ENCODE measurements at places on chromosomes 3 and 15.

GRCh38 chr3:178246004-178246403 is 290.2 kb upstream of the KCNMB2 start:
- no peak for DNase-seq

DNA sequence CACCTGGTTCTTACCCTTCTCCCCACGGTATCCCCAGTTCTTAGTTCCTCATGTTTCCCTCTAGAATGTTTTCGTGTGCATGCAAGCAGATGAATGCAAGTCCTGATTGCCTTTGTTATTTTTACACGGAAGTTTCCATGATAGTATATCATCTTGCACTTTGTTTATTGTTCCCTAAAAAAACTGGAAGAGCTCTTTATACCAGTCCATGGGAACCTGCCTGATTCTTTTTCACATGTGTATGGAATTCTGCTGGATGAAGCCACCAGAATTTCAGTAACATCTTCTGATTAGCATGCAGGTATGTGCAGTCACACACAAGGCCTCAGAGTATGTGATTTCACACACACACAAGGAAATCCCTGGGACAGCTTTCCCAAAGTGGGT is 16.0 kb upstream of the LRRK1 start:
- no peak for DNase-seq

DNA sequence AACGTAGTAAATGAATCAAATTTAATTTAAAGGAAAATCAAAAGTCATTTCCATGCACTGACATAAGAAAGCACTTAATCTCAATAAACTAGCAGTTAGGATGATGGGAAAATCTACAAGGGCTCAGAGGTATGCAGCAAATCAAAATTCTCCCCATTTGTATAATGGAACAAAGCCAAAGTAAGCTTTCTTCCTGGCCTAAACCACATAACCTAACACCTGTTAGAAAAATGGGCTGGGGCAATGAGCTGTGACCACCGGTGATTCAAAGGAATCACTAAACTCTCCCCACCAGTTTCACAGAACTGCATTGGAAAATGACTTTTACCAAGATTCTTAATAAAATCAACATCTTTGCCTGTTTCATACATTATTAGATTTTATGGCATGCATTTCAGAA is 1024.3 kb downstream of the FHIT start:
- no peak for DNase-seq

DNA sequence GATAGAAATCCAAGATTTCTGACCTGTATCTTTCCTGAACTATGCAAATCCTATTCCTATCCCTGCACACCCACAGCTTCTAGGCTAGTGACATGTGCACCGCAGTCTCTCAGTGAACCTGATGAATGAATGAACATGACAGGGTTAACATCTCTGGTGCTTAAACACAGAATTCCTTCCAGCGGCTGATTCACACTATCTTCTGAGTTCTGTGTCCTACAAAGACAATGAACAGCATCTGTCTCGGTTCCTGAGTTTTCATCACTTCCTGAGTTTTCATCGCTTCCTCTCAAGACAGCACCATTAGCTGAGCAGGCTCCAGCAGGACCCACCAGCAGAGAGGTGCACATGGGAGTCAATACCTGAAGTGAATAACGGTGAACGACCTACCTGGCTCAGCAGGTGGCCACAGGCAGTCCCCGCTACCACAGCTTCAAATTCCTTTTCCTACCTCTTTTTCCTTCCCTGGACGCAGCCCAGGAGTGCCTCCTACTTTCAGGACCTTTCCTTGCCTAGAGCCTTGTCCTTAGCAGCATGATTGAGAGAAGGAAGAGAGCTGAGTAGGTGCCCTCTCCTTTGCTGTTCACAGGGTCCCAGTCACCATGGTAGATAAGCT is 113.5 kb downstream of the IGF2BP2 start:
- DNase-seq: no peak

DNA sequence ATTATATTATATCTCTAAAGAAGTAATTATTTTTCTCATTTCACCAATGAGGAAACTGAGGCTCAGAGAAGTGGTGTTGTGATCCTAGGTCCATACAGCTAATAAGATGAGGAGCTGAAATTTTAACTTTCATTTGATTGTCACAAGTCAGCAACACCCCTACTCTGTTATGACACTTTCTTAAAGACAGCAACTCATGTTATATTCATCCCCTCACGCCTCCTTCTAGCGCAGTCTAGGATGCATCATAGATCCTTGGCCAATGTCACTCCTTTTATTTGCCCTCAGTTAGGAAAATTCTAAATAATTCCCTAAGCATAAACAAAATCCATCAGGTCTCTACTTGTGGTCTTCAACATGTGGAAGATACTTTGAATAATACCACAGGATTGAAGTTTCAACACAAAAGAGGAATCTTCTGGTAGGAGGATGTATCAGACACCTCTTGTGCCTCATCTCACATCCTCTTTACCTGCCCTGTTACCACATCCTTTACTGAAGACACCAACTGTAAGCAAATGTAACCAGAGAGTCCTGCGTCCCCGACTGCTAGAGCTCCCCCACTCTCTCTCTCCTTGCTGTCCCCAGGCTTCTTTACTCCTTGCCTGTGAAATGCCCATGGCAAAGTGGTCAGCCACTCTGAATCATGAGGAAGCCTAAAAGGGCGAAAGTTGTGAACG is 53.7 kb downstream of the TRIM42 start:
- DNase-seq: no peak

GRCh38 chr3:134317106-134317947 is 56.9 kb downstream of the AMOTL2 start:
- DNase-seq: no peak

DNA sequence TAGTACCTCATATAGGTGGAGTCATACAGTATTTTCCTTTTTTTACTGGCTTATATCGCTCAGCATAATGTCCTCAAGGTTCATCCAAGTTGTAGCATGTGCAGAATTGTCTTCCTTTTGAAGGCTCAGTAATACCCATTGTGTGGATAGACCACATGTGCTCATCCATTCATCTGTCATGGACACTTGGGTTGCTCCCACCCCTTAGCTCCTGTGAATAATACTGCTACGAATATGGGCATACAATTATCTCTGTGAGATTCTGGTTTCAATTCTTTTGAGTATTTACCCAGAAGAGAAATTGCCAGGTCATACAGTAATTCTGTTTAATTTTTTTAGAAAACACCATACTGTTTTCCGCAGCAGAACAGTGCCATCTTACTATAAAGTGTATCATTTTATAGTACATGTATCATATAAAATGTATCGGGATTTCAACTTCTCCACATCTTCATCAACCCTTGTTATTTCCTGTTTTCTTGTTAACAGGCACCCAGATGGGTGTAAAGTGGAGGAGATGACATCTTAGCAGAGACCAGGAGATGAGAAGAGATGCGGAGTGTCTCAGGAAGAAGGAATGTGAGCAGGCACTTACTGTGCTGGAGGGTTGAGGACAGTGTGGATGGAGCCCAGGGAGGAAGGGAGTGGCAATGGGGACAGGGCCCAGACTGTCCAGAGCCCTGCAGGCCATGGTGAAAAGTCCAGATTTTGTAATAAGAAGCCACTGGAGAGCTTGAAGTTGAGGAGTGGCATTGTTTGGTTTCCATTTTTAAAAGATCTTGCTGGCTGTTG is 27.0 kb upstream of the PRR23E start:
- DNase-seq: no peak

DNA sequence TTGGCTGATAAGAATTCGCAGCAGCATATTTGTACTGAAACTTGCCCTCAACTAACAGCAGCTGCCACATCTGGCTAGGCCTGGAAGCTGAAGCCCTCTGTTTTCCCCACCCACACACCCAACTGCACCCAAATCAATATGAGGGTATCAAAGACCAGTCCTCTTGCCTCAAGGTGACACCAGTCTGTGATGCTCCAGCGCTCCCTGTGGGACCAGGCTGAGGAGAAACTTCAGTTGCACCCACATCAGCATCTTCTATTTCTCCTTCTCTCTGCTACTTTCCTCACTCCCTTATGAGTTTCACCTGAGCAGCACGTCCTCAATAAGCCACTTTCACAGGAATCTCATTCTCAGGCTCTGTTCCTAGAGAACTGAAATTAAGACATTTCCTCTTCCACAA is 18.7 kb upstream of the GRAMD1C start:
- DNase-seq: no peak

- DNase-seq: no peak
Observed at GRCh38 chr3:105877336-105877910, 8.6 kb upstream of the CBLB start.

GRCh38 chr3:107562969-107563529 is 40.3 kb downstream of the BBX start:
- DNase-seq: no peak

GRCh38 chr3:76638006-76638405 is 401.9 kb upstream of the ROBO2 start:
- no peak for DNase-seq
